ENCODE measurements at places on chromosomes 12 and 14. TPM values are rescaled to one million over a fixed set of nuclear protein-coding genes. Genes with fewer than 3 reads are reported as not detected.

STON2 gene
- not detected for total RNA-seq

DNAJC22 gene
- total RNA-seq, result not detected

COX14 gene
- 43.5 TPM for total RNA-seq

DNA sequence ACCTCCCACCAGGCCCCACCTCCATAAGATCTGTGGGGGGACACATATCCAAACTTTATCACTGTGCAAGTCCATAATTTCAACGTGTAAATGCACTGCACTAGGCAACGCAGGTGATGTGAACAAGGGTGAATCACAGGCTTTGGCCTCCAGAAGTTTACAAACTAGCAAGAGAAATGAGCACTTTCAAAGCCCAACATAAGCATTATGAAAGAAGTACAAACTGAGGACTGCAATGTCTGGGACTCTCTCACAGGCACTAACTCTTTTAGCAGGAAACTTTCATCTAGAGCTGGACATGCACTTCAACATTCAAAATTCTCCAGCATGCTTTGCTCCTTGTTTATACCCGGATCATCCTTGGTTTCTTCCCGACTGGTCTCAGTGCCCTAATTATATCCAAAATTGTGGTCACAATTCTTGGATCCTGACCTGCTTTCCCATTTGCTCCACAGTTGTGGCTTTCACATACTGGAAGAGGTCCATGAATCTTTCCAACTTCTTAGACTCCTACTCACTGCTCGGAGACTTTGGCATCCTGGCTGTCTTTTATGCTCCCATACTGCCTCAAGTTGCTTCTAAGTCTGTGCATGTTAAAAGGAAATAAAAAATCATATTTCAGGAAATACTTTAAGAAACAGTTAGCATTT is 44.9 kb upstream of the STRAP start:
- H3K27ac ChIP-seq, result no peak overlapping the region
- peaks cover 8% of the 10 kb centered on the region for H3K27me3 ChIP-seq
- no peak for DNase-seq

FERMT2 gene
- 0.99 TPM for total RNA-seq

- peak overlapping the region; percentile 83 for H3K4me3 ChIP-seq
- DNase-seq, result no peak
- H3K36me3 ChIP-seq, result peaks cover 48% of the 10 kb centered on the region
These were observed 21.8 kb downstream of the CHST11 start for GRCh38 chr12:104478396-104479122.

SETD1B gene
- 24.0 TPM for total RNA-seq

GRCh38 chr14:63672417-63673180 is 30.9 kb upstream of the WDR89 start:
- H3K36me3 ChIP-seq, result peaks cover 8% of the 10 kb centered on the region
- no peak overlapping the region for H3K27ac ChIP-seq
- no peak overlapping the region for H3K4me3 ChIP-seq
- no peak for DNase-seq
- H3K27me3 ChIP-seq, result no peaks in the 10 kb centered on the region
- no peaks in the 10 kb centered on the region for H3K4me1 ChIP-seq

ATL1 gene
- total RNA-seq, result 1.3 TPM

DNA sequence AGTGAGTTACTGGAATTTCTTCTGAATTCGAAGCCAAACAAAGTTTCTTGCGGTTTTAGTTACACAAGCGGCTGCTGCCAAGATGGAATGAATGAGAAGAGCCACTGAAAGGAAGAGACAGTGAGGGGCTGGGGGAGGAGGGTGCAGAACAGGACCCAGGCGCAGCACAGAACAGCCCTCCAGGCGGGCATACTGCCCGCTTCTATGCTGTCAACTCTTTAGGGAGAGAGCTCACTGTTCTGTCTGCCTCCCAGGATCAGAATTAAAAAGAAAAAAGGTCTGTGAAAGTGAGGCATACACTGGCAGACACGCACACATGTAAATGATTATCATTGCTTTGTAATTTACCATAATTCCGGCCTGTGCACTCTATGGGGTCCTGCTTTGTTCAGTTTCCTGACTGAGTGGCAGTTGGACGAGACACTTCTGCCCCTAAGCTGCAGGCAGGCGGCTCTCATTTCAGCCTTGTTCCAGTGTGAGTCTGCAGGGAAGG is 231.6 kb downstream of the CACNA1C start:
- no peak overlapping the region for H3K27ac ChIP-seq
- DNase-seq, result no peak
- H3K27me3 ChIP-seq, result peaks cover 16% of the 10 kb centered on the region

NAP1L1 gene
- 744 TPM for total RNA-seq

GRCh38 chr12:52369211-52369610 is 1.9 kb upstream of the KRT85 start:
- peaks cover 4% of the 10 kb centered on the region for H3K27me3 ChIP-seq
- no peak overlapping the region for H3K4me3 ChIP-seq
- DNase-seq, result no peak
- no peaks in the 10 kb centered on the region for H3K36me3 ChIP-seq
- H3K27ac ChIP-seq, result no peak overlapping the region

- no peak overlapping the region for H3K4me3 ChIP-seq
- no peak overlapping the region for H3K27ac ChIP-seq
- no peaks in the 10 kb centered on the region for H3K36me3 ChIP-seq
- no peak for DNase-seq
- H3K4me1 ChIP-seq, result no peaks in the 10 kb centered on the region
- H3K27me3 ChIP-seq, result peaks cover 62% of the 10 kb centered on the region
These were observed 339.5 kb downstream of the DPF3 start for GRCh38 chr14:72554401-72554800.

DNA sequence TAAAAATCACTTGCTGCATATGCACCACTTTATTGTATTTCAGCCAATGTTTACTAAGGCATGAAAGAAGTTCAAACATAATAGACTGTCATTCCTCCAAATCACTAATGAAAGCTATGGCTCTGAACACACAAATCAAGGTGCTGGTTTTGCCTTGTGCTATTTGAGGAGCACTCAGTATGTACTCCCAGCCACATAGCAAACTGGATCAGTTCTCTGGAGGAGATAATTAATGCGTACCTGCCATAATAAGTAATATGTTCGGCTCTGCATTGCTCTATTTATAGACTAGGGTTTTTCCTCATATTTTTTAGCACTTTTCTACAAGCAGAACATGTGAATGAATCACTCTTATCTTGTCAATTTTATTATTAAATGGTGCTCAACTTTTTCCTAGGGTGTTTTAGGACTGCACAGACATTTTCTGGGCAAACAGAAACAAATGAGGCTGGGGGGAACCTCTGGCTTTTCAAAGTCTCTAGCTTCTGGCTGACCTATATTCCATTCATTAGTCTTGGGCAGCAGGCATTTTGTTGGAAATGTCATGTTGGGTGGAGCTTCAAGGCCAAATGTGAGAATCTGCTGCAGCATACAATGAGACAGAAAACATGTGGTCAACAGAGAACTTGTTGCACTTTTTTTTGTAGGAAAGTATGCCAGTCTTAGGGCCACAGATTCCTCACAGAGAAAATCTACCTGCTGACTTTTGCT is 88.4 kb downstream of the GRIP1 start:
- no peaks in the 10 kb centered on the region for H3K36me3 ChIP-seq
- DNase-seq, result no peak
- no peaks in the 10 kb centered on the region for H3K27me3 ChIP-seq
- H3K4me1 ChIP-seq, result no peaks in the 10 kb centered on the region
- no peak overlapping the region for H3K27ac ChIP-seq
- H3K4me3 ChIP-seq, result no peak overlapping the region

- H3K27me3 ChIP-seq, result no peaks in the 10 kb centered on the region
- H3K4me3 ChIP-seq, result no peak overlapping the region
- H3K4me1 ChIP-seq, result no peaks in the 10 kb centered on the region
- no peak overlapping the region for H3K27ac ChIP-seq
These were observed 340.5 kb downstream of the FUT8 start for GRCh38 chr14:65753061-65753460.

- peaks cover 32% of the 10 kb centered on the region for H3K4me1 ChIP-seq
- no peak overlapping the region for H3K4me3 ChIP-seq
- H3K36me3 ChIP-seq, result peaks cover 30% of the 10 kb centered on the region
- H3K27ac ChIP-seq, result peak overlapping the region; percentile 19
These were observed 2.4 kb downstream of the EAPP start for GRCh38 chr14:34536951-34537676.

DNA sequence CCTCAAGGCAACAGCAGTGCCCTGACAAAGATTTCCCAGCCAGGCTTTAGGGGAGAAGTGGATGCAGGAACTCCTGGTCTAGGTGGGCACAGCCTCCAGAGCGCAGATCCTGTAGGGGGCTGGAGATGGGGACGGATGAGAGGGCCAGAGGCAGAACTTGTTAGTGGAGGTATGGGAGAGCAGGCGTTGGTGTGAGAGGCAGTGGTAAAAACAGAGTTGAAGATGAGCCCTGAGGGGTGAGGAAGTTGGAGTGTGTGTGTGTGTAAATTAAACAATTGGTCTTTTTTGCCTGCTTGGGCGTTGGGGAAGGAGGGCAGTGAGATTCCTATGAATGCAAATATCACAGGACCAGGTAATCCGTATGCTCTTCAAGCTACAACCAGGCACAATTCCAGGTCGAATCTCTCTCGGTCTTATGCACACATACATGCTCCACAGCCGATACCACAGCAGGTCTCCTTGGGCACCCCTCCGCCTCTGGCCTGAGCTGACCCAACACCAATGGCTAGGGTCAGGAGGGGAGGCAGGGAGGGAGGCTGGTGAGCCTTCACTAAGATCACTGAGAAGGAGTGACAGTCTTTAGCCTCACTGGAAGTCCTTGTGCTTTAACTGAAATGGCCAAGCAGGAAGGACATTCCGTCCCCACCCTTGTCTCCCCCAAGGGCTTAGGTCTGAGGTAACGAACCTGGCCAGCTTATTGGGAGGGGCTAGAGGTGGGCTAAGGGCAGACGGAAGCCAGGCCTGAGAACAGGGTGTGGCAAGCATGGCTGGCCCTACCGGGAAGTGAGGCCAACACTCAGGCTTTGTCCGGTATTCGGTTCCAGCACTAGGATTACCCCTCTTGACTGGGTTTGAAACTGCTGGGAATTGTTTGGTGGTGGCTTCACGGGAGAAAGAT is 1.5 kb upstream of the KRT7 start:
- no peaks in the 10 kb centered on the region for H3K4me1 ChIP-seq
- DNase-seq, result no peak
- no peaks in the 10 kb centered on the region for H3K36me3 ChIP-seq
- H3K27ac ChIP-seq, result no peak overlapping the region

CCND2 gene
- 557 TPM for total RNA-seq

PPP4R4 gene
- 1.2 TPM for total RNA-seq

ANKRD33 gene
- not detected for total RNA-seq
